ENCODE measurements at places on chromosomes 13 and 19.

DNA sequence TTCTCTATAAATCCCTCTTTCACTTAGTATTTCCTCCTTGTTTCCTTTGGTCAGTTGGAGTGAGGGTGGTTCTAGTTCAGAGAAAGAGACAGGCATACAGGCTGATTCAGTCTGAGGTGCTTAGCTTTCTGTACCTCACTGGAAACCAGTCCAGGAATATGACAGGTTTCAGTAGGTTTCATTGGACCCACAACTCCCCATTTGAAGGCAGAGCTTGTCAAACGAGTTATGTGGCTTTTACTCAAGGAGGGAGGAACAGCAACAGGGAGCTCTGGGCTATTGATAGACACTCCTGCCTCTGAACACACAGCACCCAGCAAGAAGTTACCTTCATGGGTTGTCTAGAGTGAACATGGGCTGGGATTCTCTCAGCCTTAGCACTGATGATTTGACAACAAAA, 14.5 kb downstream of the ACTN4 start:
- DNase-seq: no peak

DNA sequence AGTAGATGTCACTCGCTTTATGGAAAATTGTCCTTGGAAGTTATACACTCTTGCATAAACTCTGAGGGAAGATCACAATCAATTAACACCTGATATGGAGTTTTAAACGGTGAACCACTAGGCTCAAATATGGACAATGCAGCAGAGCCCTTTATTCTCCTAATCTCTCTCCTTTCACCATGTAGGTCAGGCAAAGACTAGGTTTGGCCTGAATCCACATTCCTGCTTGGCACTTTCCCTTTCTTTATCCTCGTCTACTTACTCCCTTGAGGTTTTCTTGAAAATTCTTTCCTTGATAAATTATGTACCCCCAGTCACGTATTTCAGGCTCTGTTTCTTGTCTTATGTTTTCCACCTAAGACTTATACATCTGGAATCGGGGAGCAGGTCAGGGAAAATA, 751.7 kb downstream of the DACH1 start:
- DNase-seq: no peak

DNA sequence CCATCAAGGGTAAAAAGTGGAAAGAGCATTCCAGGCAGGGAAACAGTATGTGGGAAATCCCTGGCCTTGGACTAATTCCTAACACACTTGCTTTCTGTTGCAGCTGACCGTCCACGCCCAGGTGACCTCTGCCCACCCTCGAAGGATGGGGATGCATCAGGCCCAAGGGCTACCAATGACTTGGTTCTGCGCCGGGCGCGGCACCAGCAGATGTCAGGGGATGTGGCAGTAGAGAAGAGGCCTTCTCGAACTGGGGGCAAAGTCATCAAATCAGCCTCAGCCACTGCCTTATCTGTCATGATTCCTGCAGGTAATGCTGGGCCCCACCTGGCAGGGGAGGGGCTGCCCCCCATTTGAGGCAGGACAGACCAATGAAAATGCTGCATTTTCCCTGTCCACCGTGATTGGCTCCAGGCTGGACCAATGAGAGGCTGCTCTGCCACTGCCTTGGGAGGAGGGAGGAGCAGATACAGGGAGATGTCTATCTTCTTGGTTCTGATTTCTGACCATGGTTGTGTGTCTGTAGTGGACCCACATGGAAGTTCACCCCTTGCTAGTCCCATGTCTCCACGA, 12.6 kb downstream of the DNASE2 start:
- DNase-seq: no peak

DNA sequence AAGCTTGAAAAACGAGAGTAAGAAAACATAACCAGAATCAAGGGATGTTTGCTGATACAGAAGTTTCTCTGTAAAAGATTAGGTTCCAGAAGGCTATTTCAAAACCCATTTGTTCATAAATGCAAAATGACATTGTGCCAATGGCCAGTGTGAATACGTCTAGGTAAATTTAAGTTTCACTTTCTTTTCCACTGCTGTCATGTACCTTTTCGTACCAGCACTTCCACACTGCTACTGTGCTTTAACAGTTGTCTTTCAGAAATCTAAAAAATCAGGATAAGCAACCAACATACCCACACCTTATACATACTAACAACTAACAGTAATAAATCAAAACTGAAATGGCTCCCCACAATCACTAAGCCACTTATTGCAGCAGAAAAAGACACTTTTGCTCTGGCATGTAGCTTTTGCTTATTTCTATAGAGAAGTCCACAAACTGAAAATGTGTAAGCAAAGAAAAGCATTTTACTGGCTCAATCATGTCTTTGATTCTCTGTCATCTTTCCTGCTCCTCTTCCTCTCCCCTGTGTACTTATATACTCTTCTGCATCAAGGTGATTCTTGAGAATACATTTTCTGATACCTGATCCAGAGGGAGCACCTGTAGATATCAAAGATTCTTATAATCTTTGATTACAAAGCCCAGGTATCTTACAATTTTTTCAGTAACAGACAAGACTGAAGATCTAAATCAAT, 34.3 kb downstream of the ELF1 start:
- DNase-seq: no peak

DNA sequence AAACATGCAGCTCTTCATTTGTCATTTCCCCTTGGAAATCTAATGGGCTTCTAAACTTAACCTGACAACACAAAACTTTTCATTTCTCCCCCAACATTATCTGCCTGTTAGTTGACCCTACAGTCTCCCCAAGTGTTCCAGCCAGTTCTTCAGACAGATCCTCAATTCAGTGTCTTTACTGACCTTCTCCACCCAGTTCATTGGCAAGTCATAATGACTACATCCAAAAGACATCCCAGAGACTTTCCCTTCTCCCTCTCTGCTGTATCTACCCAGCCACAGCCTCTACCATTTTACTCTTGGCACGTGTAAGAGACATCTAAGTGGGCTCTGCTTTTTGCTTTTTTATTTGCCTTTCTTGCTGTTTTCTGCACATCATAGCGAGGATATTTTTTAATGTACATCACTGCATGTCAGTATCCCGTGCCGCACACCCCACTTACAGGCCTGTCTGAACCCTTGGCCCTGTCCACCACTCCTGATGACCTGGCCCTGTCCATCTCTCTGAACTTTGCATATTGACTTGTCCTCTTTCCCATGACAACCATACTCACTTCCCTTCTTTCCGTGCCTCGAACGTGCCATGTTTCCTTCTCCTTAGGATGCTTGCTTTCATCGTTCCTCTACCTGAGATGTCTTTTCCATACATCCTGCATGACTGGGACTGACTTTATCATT, 391.9 kb downstream of the IRS2 start:
- DNase-seq: no peak

GRCh38 chr19:5700455-5701092, 10.5 kb downstream of the RPL36 start:
- no peak for DNase-seq

All from activated naive CD4-positive, alpha-beta T cell treated with anti-CD3 and anti-CD28 coated beads, Interleukin-2, amount 50 U/mL, for 72 hours (primary cell).